Stimulated activated CD8-positive, alpha-beta memory T cell treated with anti-CD3 and anti-CD28 coated beads, Interleukin-7, amount 100 ng/mL, for 24 hours (primary cell): ENCODE measurements at places on chromosomes 7 and 10.

DNA sequence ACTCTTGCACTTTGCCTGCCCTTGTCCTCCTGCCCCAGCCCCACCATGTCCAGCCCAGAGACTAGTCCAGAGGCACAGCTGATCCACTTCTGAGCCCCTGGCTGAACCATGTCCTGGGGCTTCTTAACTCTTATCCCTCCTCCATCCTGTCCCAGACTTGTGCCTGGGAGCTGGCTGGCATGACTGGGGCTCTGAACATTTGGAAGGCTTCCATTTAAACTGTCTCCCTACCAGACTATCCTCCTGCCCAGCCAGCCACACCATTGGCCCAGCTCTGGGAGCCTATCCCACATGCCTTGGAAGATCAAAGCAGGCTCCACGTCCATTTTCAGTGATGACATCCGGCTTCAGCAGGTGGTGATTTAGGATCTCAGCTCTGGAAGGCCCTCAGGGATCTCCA is 57.4 kb downstream of the FAM241B start:
- no peak for DNase-seq

- DNase-seq: no peak
Observed at GRCh38 chr10:65328486-65328885, 1597.3 kb upstream of the LRRTM3 start.

DNA sequence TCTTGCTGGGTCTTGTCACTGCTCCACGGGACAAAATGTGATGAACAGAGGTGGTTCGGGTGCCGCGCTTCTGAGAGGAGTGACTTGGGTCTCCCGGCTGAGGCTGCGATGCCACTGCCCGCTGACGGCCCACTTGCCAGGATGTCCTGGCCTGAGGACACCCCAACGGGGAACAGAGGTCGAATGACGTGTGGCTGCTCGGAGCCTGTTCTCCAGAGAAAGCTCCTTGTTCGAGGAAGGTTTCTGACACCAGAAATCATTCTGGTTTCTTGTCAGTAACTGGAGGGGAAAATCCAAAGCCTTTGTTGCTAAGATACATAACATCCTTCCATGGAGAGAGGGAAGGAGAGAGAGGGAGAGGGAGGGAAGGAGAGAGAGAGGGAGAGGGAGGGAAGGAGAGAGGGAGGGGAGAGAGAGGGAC is 236.4 kb downstream of the WDR37 start:
- no peak for DNase-seq

GRCh38 chr7:4775848-4776623 is 613 bp downstream of the AP5Z1 start:
- no peak for DNase-seq

DNA sequence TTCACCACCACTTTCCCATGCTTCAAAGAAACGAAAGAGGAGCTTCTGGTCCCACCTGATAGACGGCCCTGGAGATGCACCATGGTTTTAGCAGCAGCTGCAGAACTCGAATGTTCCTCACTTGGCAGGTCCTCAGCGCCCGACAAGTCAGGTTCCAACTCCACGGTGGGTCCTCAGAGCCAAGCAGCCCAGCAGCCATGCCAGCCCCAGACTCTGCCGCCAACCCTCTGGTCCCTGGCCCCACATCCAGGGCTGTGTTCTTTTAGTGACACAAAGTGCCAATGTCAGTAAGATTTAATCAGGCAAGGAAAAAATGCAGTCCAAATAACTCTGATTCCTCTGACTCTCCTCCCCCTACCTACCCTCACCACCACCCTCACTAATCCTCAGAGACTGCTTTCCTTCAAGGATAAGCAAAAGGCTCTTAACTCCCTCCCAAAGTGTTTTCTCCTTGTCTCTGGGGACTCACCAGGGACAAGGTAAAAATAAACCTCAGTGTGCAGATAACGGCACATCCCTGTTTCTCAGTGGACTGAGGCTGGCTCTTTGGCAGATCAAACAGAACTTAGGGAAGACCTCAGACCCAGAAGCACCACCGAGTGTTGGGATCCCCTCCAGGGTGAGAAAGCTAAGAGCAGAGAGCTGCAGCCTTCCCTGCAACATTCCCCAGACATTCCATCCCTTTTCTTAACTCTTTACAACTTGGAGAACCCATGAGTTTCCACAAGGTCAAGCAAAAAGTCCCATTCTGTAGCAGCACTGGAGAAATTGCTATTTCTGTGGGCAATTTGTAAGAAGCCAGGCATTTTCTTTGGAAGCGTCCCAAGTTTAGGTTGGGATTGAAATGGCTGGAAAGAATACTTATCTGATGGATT is 358.9 kb downstream of the FRMD4A start:
- DNase-seq: no peak

DNA sequence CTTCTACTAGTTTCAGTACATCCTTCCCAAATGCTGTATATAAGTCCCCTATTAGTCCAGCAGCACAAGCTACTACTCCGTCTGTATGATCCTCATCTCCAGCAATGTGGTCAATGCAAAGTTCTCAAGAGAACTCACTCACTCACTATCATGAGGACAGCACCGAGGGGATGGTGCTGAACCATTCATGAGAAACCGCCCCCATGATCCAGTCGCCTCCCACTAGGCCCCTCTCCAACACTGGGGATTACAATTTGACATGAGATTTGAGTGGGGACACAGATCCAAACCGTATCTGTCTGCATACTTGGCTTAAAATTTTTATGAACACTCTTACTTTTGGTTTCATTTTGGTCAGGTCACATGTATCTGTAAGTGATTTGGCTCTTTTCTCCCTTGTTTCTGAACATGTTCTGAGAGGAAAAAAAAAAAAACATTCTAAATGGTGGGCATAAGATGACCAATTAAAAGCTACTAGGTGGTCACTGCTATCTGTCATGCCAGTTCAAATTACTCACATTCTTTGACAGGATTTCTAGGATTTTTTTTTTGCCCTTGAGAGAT is 60.1 kb downstream of the ZNF783 start:
- no peak for DNase-seq

DNA sequence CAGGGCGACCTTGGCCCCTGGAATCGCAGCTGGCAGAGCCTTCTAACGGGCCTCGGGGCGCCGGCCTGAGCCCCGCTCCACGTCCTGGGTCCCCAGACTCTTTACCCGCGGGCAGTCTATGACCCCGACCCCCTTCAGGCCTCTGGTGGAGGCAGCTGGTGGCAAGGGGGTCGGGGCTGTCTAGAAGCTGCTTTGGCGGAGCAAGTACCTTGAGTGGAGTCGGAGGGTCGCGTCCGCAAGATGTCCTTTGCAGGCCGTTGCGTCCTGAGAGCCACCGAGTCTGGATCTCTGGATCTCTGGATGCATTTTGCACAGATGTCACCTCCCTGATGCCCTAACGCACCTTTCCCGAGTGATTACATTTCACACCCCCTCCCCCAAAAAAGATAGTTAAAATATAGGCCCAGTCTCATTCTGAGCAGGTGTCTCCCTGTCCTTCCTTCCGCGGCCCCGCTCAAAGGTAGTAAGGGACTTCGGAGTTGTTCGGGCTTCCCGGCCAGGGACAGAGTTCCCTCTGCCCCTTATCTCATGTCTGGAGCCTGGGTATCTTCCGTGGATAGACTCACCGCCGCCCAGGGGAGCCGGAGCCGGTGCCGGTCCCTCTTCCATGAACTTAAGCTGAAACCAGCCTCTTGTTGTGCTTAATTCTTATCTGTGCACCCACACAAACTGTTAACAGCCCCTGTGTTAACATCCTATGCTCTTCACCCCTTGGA is 457 bp downstream of the ACADSB start:
- DNase-seq: no peak

GRCh38 chr7:134420424-134421125 is 38.3 kb downstream of the AKR1B1 start:
- no peak for DNase-seq

- DNase-seq: no peak
Observed at GRCh38 chr7:128833148-128833945, 3.1 kb downstream of the FLNC start.

GRCh38 chr10:114758331-114758730 is 63.2 kb upstream of the FHIP2A start:
- no peak for DNase-seq

GRCh38 chr10:131187274-131187673 is 124.2 kb downstream of the TCERG1L start:
- no peak for DNase-seq

DNA sequence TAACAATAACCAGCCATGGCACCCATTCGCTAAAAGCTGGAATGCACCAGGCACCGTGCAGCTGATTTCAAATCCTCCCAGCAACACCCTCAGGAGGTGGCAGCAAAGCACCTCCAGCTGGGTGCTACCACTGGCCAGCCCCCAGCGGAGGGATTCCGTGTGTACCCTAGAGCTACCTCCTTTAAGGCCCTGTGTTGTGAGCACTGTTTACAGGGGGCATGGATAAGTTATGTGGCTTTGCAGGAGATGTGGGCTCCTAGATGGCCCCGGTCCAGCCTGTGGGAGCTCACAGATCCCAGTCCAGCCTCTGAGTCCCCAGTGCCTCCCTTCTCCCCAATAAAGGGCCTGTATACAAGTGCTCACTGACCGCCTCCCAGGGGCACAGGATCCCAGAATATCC is 27.1 kb downstream of the TNRC18 start:
- no peak for DNase-seq

- no peak for DNase-seq
Observed at GRCh38 chr10:58826694-58827093, 314.0 kb downstream of the BICC1 start.

DNA sequence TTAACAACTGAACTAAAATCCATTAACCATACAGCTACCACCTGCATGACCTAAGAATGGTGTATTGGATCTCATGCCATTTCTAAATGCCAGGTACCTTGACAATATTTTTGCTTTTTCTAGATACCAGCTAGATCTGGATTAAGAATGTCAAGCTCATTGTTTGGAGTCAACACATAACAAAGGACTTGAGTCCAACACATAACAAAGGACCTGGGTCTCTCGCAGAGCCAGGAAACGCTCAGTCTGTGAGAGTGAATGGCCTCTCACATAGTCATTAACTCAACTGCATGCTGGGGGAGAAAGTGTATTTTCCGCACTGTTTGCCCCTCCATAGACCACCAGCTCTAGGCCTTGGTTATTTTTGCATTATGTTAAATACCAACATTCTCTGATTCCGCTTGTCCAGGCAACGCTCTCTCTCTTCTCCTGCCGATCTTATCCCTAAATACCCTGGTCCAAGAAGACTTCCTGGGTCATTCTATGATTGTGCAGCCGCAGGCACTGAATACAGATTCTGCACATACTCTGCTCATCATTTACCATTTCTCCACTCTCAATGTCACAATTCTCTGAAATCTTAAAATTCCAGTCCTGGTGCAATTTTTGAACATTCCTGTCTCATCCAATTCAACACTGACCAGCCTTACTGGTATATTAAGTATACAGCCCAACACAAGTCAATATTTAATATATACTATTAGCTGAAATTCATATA is 31.2 kb downstream of the ITIH5 start:
- no peak for DNase-seq

GRCh38 chr10:133026726-133027395 is 60.9 kb upstream of the ADGRA1 start:
- DNase-seq: no peak

- no peak for DNase-seq
Observed at GRCh38 chr7:108227366-108227765, 97.2 kb upstream of the LAMB4 start.
